ENCODE measurements at places on chromosomes 3 and 15.

GRCh38 chr15:56968821-56969220, 50.4 kb downstream of the TCF12 start:
- DNase-seq, result no peak

DNA sequence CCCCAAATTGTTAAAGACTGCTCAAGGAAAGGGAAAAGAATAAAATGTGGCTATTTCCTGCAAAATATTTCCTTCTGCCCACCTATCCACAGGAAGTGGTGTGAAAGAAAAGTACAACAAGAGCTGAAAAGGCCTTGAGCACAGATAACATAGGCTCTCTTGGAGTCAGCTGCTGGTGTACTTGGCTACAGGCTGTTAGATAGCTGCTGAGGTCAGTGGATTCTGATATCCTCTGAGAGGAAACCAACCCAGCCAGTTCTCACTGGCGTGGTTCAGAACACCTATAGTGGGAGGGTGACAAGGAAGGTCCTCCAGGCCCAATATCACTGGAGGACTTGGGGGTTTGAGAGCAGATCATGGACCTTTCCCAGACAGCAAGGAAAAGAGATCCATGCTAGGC, 124.4 kb upstream of the GAP43 start:
- no peak for DNase-seq

DNA sequence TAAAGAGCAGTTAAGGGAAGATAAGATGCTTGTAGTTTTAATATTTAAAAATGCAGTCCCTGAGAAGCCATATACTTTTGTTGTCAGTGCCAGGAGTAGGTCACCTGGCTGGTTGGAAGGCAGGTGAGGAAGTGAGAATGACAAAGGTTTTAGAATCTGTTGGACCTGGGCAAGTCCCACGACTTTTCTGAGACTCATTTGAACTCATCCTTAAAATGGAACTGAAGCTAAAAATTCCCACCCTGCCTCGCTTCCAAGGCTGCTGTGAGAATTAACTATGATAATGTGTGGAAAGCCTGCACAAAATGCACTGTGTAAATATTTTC, 77.1 kb downstream of the IQSEC1 start:
- DNase-seq, result no peak

- no peak for DNase-seq
These were observed 36.1 kb downstream of the SELENOT start for GRCh38 chr3:150639262-150639661.

DNA sequence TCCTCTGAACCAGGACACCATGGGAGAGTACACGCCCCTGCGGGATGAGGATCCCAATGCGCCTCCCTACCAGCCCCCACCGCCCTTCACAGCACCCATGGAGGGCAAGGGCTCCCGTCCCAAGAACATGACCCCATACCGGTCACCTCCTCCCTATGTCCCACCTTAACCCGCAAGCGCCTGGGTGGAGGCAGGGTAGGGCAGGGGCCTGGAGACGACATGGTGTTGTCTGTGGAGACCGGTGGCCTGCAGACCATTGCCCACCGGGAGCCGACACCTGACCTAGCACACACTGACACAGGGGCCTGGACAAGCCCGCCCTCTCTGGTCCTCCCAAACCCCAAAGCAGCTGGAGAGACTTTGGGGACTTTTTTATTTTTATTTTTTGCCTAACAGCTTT, 21.2 kb upstream of the BSN start:
- no peak for DNase-seq

DNA sequence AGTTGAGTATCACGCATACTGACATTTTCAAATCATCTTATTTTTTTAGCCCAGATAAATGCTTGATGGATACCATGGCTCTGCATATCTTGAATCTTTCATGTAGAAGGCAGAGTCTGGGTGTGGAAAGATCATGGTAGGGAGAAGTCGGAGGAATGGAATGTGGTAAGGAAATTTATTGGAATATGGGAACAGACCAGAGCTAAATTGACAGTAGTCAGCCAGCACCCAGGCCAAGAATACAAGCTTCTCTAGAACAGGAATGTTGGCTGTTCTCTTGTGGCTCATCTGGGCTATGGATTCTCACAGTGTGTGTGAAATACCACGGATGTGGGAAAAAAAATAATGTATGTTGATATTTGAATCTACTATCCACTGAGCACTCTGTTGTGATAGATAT, 305.7 kb upstream of the COL8A1 start:
- no peak for DNase-seq

DNA sequence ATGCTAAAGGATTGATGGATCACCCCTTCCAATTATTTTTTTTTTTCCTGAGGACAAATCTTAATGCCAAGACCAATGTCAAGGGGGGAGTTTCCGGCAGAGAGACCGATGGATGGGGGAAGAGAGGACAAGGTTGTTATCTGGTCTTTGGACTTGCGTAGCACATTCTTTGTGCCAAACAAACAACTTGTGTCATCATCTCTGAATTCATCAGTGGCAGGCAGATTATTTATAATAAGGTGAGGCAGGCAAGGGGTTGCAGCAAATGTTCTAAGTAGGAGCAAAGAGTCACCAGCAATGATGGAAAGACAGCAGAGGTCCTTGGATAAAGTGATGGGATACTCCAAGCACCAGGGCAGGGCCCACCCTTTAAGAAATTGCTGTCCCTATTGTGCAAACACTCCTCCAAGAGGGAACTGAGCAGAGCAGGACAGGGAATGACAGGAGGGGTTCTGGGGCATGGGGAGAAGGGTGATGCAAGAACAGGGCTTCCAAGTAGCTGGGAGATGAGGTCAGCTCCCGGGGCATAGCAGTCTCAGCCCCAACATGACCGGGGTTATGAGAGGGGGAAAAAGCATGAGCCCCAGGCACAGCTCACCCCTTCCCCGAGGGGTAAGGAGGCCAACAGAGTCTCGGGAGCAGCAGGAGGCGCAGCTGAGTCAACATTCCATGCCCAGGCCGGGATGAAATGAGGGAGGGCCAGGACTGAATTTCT, 57.4 kb downstream of the ANXA2 start:
- no peak for DNase-seq

- DNase-seq, result no peak
These were observed 27.1 kb downstream of the CLRN1 start for GRCh38 chr3:150945226-150946032.

DNA sequence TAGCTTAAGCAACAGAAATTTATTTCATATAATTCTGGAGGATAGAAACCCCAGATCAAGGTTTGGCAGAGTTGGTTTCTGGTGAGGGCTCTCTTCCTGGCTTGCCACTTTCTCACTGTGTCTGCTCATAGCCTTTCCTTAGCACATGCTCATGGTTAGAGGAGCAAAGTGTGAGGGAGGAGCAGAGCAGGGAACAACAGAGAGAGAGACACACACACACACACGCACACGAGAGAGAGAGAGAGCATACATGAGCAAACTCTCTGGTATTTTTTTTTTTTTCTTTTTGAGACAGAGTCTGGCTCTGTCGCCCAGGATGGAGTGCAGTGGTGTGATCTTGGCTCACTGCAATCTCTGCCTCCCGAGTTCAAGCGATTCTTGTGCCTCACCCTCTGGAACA, 36.8 kb upstream of the ZDHHC23 start:
- DNase-seq, result no peak

GRCh38 chr3:47527952-47528725, 14.6 kb upstream of the ELP6 start:
- DNase-seq, result no peak

DNA sequence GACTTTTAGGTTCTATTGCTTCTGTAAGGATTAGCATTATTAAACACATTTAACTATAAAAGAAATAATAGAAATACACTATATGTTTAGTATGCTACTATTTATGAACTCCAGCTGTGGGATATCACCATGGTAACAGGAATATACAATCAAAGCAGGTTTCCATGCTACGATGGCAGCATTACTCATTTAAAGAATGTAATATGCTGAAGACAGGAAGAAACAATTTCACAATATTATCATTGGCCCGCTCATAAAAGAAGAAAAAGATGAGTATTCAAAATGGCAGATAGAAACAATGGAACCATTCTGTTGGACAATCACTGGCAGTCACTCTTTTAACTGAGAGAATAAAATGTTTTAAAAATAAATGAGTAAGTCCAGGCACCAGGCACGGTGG, 153.4 kb downstream of the CBLB start:
- DNase-seq, result no peak

DNA sequence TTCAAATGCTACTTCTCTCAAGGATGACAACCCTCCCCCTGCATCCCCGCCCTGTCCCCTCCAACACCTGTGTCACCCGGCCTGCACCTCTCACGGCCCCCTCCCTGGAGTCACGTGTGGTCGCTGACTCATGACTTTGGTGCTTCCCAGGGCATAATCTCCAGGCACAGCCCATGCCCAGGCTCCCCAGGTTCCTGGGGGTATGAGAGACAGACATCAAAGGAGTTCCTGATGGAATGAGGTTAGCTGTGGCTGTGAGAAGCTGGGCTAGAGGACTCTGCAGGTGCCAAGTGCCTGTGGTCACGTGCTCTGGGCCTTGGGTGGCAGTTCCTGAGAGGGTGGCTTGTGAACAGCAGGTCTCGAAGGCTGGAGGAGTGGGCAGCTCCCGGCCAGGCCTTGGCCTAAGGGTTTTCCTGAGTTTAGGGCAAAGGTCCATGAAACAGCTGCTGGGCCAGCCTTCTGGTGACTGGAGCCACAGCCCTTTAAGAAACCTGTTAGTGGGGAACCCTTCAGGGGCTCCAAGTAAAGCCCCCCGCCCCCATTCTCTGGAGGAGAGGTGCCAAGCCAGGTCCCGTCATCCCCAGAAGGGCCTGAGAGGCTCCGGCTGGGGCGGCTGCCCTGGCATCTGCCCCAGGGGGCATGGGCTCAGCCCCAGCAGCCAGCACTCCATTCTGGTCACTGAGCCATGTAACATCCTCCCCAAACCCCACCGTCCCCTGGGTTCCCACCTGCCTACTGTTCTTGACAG, 230.0 kb downstream of the XXYLT1 start:
- no peak for DNase-seq

DNA sequence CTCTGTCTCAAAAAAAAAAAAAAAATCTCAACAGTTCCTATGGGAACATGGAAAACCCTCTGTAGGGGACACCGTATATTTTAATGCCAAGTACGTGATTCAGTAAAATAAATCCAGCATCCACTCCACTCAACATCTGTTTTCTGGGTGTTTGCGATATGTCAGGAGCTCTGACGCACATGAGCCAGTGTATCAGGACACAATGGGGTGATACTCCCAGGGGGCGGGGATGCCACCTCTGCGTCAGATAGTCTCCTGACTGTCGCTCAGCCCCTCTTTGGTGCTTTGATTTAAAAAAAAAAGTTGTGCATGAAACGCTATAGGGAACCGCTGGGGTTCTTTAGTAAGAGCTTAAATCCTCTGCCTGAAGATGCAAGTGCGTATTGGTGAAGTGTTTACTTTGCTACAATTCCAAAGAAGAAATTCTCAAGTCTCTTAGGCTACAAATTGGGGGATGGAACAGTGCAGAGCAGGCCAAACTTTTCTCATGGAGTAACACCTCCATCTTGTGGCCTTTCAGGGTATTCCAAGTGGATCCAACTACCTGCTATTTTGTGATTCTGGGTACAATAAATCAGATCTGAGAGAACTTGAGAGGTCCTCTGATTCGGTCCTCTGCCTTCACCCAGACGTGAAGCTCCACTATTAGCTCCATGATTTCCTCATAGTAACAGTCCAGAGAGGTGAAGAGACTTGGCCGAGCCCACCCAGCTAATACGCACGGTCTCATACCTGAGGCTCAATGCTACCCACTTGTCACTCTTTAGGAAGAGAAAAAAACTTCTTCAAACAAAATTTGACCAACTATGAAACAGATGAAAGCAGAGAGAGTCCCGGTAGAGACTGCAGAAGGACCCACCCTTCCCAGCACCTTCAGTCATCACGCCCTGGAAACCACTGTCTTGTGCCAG, 9.3 kb upstream of the NR2E3 start:
- no peak for DNase-seq

DNA sequence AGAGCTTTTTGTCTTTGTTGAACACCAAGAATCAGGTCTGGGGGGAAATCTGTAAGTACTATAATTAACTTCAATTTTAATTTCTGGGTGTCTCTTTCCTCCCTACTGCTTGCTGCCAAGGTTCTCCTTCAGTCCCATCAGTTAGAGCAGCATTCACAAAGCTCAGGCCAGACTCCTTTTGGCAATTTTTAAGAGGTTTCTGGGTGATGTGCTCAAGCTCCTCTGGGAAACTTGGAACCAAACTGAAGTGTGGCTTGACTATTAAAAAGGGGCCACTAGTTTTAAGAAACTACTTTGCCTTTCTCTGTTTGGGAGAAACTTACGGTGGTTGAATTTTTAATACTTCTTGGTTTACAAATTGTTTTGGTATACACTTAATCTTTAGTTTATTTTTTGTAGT, 227.7 kb upstream of the SOX2 start:
- DNase-seq, result no peak

- no peak for DNase-seq
These were observed 62.0 kb upstream of the HES1 start for GRCh38 chr3:194073926-194074325.

DNA sequence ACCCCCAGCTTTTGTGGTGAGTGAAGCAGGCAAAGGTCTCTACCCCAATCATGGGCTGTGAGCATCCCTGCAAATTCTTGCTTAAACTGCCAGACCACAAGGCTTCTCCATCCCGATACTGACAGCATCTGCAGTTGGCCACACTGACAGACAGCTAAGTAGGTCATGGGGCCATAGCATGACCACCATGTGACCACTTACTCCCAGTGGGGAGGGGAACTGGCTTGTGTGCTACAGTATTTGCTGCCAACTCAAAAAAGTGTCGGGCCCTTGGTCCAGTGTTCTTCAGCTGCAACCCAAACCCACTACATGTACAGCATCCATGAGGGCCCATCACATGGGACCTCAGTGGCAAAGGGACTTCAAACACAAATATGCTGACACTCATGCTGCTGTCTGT, 103.4 kb downstream of the SEC22A start:
- DNase-seq, result no peak

DNA sequence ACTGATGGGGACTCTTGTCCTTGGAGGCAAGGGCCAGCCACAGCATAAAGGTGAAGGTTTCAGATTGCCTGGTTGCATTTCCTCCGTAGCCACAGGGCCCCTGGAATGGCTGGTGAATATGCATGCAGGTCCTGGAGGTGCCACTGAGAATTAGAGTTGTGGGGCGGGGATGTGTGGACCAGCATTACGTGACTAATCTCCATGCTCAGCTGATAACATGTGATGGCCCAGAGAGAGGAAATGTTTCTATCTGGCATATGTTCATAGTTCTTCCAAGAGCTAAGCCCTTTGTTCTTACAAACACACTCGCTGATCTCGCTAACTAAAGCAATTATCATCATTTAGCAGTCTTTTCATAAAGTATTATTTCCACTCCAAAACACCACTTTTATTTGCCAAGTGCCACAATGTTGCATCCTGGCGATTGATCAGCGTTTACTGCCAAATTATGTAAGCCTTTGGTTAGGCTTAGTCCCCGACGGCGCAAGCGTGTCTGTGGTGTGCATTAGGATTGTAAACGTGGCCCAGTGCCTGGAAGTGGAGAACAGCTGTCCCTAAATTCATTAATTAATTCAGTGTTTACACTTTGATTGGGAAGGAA, 55.9 kb downstream of the CGNL1 start:
- no peak for DNase-seq

- DNase-seq, result no peak
These were observed 79.8 kb upstream of the SOX2 start for GRCh38 chr3:181631901-181632300.

Measured in amygdala (tissue), 56 donors.